Stimulated activated CD4-positive, alpha-beta T cell treated with anti-CD3 and anti-CD28 coated beads, TNF-alpha, amount 100 ng/mL, for 1 hour (primary cell): ENCODE measurements at places on chromosomes 12 and 14.

DNA sequence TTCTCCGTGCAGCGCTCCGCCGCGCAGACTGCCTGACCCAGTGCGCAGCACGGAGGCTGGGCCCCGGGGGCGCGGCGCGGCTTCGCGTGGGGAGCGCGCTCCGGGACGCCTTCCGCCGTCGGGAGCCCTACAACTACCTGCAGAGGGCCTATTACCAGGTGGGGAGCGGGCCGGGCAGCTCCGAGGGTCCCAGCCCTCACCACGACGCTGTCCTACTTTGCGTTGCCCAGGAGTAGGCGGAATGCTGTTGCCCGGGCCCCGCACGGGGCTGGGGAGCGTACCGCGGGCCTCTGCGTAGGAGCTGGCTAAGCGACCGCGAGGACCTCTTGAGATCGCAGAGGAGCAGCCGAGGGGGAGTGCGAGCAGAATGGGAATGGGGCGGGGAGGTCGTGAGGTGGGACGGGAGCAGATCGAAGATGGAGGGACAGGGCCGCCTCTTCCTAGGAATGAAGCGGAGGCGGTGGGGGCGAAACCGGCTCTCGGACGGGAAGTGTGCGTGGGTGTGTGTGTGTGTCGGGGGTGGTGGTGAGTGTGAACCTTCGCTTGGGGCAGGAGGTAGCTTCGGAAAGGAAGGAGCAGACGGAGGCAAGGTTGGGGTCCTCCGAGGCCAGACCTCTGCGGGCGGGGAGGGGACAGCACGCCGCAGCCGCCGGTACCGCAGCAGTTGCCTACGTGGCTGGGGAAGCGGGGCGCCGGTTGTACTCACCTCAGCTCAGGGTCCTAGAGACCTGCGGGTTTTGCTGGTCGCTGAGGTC lies 751 bp downstream of the P3H3 start:
- no peak for DNase-seq

GRCh38 chr12:91922139-91922538 lies 223.5 kb downstream of the BTG1 start:
- DNase-seq = no peak

- no peak for DNase-seq
These were observed 80.1 kb downstream of the PRKCH start for GRCh38 chr14:61401461-61401860.

GRCh38 chr12:65155784-65156183 lies 13.6 kb upstream of the LEMD3 start:
- no peak for DNase-seq

DNA sequence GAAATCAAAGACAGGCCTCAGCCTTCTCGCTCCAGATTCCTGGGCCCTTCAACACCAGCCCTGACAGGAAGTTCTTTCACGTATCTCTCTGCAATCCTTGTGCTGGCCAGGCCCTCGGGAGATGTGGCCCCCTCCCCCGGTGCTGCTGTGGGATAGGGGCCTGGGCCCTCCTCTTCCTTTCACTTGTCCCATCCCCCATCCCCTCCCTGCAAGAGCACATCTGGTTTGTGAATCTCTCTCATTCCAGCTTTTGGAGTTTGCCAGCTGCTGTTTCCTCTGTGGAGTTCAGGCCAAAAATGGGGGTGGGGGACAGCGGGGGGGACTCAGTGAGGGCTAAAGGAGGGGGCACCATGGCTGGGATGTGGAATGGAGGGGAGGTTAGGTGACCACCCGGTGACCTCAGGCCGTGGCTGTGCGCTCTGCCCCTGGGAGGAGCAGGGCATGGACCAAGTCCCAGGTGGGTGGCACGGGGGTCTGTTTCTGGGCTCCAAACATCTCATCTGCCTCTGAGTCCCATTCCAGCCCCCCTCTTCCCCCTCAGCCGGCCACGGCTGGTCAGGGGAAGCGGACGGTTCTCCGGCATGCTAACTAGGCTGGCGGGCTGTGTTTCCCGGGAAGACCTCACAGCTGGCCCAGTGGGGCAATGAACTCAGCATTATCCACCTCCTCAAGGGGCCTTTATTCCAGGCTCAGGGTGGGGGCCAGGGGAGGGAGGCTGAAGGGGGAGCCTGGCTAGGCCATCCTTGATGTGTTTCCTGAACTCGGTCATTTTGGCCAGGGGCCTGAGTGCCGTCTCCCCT lies 7.4 kb downstream of the LRP1 start:
- no peak for DNase-seq

DNA sequence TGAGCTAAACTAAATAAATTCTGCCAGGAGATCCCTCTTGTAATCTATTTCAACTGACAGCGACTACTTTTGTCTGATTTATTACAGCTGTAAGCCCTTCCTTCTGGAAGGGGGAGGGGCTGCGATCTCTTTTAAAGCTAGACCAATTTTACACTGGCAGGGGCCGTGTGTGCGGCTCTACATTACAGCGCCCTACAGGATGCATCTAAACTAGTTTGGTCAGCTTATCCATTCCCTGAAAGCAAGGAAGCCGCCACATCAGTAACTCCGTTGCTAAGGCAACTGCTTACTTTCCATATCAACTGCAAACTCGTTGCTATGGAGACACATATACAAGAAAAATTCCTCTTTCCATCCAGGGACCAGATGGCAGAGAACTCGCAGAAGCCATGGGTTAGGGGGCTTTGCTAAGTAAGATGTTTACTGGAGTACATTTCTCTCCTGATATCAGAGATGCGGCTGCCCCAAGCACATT lies 17.4 kb downstream of the FOXN3 start:
- no peak for DNase-seq

DNA sequence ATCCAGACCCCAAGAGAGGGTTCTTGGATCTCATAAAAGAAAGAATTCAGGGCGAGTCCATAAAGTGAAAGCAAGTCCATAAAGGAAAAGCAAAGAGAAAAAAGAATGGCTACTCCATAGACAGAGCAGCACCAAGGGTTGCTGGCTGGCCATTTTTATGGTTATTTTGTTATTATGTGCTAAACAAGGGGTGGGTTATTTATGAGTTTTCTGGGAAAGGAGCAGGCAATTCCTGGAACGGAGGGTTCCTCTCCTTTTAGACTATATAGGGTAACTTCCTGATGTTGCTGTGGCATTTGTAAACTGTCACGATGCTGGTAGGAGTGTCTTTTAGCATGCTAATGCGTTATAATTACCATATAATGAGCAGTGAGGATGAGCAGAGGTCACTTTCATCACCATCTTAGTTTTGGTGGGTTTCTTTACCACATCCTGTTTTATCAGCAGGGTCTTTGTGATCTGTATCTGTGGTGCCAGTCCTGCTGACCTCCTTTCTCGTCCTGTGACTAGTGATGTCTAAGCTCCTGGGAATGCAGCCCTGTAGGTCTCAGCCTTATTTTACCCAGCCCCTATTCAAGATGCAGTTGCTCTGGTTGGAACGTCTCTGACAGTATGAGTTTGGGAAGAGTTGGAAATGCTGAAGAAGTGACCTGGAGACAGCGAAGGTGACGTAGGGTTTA lies 100.5 kb downstream of the ZNF664 start:
- no peak for DNase-seq

DNA sequence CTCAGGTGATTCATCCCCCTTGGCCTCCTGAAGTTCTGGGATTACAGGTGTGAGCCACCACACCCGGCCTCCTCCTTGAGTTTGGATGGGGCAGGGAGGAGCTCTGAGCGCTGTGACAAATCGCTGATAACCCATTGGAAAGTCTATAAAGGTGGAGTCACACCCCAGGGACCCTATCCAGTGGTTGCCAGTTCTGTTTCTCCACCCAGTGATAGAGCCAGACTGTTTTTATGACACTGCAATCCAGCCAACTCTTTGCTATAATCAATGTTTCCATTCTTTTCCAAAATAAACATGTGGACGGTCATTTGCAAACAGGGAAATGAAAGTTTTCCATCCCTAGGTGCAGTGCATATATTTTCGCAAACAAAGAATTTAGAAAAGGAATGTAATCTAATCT lies 142.0 kb upstream of the PELI2 start:
- no peak for DNase-seq
